Activated effector memory CD4-positive, alpha-beta T cell treated with Interleukin-2 at 50 U/mL for 16 hours (primary cell): ENCODE measurements at places on chromosomes 3 and 15.

- no peak for DNase-seq
These were observed 155.3 kb upstream of the MBNL1 start for GRCh38 chr3:152113413-152113812.

DNA sequence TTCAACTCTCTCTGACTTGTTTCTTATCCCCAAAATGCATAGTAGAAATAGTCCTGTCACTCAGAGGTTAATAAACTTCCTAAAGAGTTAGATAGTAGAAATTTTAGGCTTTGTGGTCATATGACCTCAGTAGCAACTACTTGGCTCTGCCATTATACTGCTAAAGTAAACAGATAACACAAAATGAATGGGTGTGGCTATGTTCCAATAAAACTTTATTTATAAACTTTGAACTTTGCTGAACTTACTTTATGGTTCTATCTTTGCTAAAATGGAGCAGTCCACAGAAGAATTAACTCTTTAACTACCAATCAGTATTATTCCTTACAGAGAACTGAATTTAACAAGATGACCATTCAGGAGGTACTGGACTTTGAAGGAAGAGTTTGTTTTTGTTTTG, 393.6 kb upstream of the CDIN1 start:
- no peak for DNase-seq

GRCh38 chr3:56867671-56868070, 65.9 kb upstream of the ARHGEF3 start:
- no peak for DNase-seq

DNA sequence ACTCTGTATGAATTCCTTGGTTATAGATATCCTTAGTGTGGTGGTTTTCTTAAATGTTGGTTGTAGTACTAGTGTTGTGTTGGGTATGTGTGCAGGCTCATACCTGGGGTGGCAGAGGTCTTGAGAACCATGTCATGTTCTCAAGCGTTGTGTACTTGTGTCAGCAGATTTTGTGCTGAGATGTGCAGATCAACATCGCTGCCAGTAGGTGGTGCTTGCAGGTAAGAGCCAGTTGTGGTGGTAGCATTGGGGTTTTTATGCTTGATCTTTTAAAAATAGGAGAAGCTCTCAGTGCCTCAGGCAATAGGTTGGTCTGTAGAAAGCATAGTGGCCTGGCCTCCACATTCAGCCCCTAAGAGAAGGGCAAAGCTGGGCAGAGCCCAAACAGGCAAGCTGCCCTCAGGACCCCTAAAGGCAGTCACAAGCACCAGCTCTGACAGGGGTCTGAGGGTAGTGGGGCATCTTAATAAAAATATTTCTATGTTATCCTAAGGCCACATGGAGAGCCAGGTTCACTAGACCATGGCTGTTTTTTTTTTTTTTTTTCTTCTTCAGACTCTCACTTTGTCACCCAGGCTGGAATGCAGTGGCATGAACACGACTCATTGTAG, 164.0 kb downstream of the IL20RB start:
- no peak for DNase-seq

GRCh38 chr15:100832149-100832942, 47.3 kb upstream of the ALDH1A3 start:
- DNase-seq = no peak

GRCh38 chr15:55588070-55588814, at the start of gene PYGO1:
Gene PYGO1, minus strand, starts transcription at chr15:55588345. Its CDS starts 462 bp downstream, at chr15:55587883.
- DNase-seq = no peak

DNA sequence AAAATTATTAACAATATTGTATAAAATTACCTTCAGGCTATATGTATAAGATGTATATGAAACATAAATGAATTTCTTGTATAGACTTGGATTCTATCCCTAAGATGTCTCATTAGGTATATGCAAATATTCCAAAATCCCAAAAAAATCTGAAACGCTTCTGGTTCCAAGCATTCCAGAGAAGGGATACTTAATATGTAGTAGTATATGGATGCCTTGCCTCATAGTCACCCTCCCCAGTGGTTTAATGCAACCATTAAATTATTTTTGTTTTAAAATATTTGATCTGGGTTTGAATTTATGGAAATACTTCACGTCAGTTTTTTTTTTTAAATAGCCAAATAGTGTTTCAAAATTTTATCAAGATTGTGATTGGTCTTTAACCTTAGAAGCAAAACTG, 27.2 kb downstream of the PLCL2 start:
- no peak for DNase-seq

DNA sequence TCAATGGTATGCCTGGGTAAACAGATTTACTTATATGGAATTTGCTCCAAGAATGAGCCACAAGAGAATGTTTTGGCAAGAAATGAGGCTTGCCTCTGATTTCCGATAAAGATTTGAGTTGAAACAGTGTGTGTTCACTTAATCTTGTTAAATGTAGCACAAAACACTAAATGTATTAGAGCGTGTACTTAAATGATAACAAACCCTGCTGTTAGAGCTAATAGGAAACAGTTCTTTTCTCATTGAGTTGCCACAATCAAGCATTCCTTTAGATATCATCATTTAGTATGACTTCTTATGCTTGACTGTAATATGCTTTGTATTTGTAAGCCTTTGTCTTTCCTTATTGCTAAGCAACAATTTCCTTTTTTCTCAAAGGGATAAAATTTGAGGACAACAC, 353.6 kb upstream of the ZNF717 start:
- DNase-seq = no peak

- no peak for DNase-seq
These were observed 18.5 kb downstream of the DENND4A start for GRCh38 chr15:65773386-65774111.

- DNase-seq = no peak
These were observed 30.2 kb downstream of the NCK1 start for GRCh38 chr3:136891934-136892855.

GRCh38 chr3:111076732-111077131, 5.1 kb downstream of the NECTIN3 start:
- DNase-seq = no peak

- DNase-seq = no peak
These were observed 4.8 kb downstream of the GNB4 start for GRCh38 chr3:179446501-179446900.

GRCh38 chr3:43185274-43185982, 79.5 kb upstream of the POMGNT2 start:
- no peak for DNase-seq
